Stimulated activated CD8-positive, alpha-beta memory T cell treated with anti-CD3 and anti-CD28 coated beads, Interleukin-7, amount 100 ng/mL, for 24 hours (primary cell): ENCODE measurements at places on chromosomes 5 and 9.

DNA sequence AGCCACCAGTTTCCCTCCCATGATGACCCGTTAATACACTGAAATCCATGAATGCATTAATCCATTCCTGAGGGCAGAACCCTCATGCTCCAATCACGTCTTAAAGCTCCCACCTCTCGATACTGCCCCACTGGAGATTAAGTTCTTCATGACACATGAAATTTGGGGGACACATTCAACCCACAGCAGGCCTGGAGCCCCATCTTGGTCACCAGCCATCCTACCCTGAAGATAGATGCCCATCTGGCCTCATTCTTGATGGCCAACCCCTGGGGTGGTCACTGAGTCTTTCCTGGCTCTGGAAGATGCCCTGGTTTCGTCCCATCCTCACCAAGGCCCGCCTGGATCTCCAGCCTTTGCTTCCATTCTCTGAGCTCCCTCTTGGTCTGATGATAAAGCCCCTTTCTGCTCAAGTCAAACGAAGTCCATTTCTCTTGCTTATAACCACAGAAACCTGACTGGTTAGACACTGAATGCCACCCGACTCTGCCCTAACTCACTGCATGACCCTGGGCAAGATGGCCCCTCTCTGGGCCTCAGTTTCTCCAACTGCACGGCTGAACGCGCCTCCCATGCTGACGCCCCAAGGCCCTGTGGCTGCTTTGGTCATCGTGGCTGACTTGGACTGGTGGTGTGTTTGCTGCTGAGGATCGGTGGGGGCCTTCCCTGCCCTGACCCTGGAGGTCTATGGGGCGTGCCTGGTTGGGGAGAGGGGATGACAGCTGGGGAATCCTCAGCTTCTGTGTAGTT is 138.4 kb upstream of the IER5L start:
- DNase-seq, result no peak

DNA sequence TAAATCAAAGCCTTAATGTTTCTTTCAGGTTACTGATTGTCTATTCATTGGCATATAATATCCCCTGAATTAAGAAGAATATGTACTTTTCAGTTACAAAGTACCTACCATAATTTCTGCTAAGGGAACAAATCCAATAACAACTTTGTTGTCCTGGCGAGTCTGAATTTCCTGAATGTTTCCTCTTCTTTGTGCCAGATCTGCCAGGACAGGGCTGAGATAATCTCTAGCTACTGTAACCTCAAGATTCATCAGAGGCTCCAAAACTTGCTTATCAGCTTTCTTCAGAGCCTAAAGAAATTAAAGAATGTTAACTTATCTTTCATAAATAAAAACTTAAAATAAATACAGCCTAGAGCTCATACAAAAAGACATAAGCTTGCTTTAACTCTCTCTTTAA is 37.2 kb downstream of the HEXB start:
- DNase-seq, result no peak

- DNase-seq, result no peak
These were observed 6.9 kb downstream of the IL17B start for GRCh38 chr5:149372076-149372795.

DNA sequence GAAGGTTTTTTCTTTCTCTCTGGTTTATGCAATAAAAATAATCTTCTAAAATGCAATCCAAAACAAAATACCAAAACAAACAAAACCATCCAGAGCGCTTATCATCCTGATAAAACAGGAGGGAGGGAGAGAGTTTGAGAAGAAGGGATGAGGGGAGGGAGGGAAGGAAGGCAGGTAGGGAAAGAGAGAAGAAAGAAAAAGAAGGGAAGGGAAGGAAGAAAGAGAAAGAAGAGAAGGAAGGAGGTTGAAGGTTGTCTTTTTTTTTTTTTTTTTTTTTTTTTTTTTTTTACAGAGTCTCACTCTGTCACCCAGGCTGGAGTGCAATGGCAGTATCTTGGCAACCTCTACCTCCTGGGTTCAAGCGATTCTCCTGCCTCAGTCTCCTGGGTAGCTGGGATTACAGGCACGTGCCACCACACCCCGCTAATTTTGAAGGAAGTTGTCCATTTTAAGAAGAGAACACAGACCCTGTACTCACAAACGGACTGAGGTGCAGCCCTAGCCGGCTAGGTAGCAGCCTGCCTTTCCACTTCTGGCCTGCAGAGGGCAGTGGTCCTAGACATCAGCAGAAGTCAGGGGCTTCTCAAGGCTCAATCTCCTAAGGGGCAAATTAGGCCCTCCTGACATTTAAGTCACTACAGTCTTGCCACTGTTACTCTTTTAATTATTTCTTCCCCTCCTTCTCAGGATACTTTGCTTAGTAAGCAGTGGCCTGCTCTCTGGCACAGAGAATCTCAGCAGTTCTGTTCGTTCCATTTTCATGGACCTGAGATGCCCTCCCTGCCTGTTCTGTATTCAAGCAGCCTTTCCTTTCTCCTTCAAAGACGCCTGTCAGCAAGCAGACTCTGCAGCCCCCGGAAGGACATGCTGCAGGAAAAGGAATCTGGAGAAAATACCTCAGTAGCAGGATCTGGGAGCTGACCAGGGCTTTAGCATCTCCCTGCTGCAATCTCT is 76.4 kb downstream of the EPB41L4B start:
- peak; percentile 40 for DNase-seq

DNA sequence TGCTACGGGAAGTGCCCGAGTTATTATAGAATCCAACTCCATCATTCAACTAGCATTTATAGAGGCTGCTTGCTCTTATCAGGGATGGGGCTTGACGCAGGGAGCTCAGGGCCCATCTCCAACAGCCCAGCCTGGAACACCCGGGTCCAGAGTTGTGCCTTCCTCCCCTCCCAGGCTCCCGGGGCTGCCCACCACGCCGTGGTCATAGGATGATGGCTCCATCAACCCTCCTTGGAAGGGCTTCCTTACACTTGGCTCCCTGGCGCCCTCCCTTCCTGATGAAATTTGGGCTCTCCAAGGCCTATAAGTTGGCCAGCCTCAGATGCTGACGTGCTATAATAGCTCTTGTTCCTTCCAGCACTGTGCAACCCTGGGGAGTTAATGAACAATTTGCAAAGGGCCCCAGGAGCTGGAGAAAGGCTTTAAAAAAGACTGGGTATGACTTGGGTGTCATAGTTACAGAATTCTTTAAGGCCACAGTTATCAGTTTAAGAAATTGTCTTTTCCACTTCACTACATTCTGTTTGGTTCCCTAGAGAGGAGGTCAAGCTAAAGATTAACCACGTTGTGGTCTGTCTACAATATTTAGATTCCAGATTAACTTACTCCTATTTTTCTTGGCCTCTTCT is 42.5 kb upstream of the GADD45G start:
- no peak for DNase-seq

DNA sequence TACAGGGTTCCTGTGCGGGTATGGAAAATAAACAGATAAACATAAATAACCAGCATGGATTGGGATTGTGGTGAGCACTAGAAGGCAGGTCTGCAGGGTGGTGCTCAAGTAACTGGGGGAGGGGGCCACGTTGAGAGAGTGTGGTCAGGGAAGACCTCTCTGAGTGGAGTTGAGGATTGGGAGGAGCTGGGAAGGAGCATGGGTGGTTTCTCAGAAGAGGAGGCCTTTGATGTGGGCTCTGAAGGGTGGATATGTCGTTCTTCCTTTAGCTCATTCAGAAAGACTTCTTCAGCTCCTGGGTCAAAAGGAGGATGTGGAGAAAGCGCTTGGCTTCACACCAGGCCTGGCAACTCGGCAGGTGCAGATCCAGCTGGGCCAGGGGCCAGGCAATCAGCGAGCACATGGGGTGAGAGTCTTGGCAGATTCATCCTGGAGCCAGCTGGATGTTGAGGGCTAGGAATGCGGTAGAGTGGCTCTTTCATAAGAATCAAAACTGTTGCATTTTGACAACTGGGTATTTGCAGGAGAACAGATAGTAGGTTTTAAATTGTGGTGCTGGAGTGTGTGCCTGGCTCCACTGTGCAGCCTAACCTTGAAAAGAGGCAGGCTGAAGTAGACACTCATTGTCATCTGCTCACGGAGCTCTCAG is 71.7 kb downstream of the PCSK5 start:
- no peak for DNase-seq

DNA sequence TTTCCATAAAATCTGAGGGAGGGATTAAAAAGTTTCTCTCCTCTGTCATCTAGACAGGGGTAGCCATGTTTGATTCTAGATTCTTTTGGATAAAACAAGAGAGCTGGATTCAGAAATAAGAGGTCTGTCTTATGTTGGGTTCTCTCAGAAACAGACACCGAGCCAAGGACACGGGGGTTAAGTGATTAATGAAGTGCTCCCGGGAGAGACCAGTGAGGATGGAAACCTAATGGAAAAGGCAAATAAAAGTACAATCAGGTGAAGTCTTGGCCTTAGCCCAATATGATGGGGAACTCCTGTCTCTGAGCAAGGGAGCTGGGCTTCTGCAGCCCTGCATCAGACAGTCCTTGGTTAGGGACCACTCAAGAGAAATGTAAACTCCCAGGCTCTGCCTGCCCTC is 308.8 kb upstream of the PANK3 start:
- no peak for DNase-seq

DNA sequence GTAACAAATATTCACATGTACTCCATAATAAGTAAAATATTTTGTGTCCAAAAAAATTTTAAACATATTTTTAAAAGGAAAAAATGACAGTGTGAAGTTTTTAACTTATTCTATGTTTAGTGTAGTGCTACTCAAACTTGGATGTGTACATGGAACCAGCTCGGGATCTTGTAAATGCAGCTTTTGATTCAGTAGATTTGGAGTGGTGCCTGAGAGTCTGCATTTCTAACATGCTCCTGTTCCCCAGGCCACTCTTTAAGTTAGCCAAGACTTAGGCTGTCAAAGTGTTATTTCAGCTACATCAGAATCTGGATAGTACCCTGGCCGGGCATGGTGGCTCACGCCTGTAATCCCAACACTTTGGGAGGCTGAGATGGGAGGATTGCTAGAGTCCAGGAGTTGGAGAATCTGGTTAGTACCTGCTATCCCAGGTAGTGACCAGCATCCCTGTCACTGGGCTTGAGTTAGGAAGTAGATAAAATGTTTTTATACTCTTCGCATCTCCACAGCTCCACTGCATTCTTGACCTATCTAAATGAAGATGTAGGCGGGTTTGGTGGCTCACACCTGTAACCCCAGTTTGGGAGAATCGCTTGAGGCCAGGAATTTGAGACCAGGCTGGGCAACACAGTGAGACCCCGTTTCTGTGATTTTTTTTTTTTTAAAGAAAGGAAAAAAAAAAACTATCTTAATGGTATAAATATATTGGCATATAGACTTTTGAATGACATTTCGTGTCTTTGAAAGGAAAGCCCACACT is 60.7 kb upstream of the TTC23L start:
- no peak for DNase-seq

- no peak for DNase-seq
These were observed 111.8 kb upstream of the SLC44A1 start for GRCh38 chr9:105132606-105133005.

- no peak for DNase-seq
These were observed 98.7 kb downstream of the ZNF462 start for GRCh38 chr9:106961623-106962022.

GRCh38 chr5:37740331-37741066 is 99.3 kb downstream of the GDNF start:
- no peak for DNase-seq

GRCh38 chr9:4572184-4572826 is 82.0 kb downstream of the SLC1A1 start:
- DNase-seq, result no peak

DNA sequence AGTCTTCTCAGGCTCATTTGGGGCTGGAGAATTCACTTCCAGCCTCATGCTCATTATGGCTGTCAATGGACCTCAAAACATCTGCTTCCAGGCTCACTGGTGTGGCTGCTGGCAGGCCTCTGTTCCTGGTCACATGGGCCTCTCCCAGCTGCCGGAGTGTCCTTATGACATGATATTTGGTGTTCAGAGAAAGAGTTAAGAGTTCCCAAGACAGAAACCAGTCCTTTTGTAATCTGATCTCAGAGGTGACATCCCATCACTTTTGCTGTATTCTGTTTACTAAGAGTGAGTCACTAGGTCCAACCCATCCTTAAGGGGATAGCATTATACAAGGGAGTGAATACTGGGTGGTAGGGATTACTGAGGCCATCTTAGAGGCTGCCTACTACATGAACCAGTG is 104.6 kb downstream of the CACNA1B start:
- DNase-seq, result no peak

- DNase-seq, result no peak
These were observed 24.1 kb downstream of the ITK start for GRCh38 chr5:157204765-157205164.

DNA sequence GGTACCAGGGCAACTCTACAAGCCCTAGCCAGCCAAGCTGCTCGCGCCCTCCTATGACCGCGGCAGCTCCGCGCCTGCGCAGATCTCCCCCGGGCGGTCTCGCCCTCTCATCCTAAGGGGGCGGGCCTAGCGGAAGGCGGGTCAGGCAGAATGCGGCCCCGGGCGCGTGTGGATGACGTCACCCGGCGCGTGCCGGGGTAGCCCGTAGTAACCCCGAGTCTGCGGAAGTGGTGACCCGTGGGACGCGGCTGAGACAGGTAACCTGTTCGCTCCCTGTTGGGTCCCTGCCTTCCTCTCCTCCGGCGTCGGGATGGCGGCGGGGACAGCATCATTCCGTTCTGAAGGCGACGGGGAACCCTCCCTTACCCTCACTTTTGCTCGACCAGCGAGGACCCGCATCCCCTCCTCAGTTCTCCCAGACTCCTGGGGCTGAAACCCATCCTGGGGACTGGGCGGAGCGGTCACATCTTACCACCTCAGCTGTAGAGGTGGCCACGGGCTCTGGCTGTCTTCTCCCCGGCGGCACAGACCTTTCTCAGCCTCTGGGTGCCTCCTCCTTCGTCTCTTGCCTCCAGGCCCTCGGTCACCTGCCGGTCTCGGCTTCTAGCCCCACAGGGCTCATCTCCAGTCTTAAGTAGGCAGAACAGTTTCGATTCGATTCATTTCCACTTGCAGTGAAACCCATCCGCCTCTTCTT is at the start of gene AOPEP:
Gene AOPEP (plus strand): TSS at position 205 of the 697 bp plus-strand sequence. CDS start 33,085 bp downstream, outside the sequence.
- DNase-seq, result peak; percentile 100

GRCh38 chr5:69188811-69189161 is 597 bp upstream of the CENPH start:
- no peak for DNase-seq

DNA sequence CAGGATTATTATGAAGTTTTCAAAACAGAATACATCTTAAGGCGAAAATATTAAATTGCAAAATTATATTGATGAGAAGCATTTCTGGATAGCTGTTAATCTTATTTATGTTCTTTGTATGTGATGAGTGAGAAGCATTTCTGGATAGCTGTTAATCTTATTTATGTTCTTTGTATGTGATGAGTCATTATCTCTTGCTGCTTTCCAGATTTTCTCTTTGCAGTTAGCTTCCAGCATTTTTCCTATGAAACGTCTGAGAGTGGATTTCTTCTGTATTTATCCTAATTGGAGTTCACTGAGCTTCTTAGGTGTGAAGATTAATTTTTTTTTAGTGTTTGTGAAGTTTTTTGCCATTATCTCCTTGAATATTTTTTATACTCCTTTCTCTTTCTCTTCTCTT is 8.2 kb downstream of the TMEM232 start:
- no peak for DNase-seq

- DNase-seq, result no peak
These were observed 1.6 kb upstream of the RGS3 start for GRCh38 chr9:113461943-113462342.

GRCh38 chr9:22044583-22044982 is 35.5 kb upstream of the CDKN2B start:
- no peak for DNase-seq

GRCh38 chr9:108953983-108954574 is 19.9 kb downstream of the ABITRAM start:
- DNase-seq, result no peak

GRCh38 chr5:87769157-87769556 is 356.4 kb upstream of the CCNH start:
- no peak for DNase-seq
